Stimulated activated CD8-positive, alpha-beta memory T cell treated with anti-CD3 and anti-CD28 coated beads, Interleukin-7, amount 100 ng/mL, for 1 hour (primary cell): ENCODE measurements at places on chromosomes 4 and X.

GRCh38 chr4:744212-744841 is 38.7 kb downstream of the PCGF3 start:
- no peak for DNase-seq

GRCh38 chr4:164442180-164442579 is 311.8 kb upstream of the SMIM31 start:
- DNase-seq, result no peak

DNA sequence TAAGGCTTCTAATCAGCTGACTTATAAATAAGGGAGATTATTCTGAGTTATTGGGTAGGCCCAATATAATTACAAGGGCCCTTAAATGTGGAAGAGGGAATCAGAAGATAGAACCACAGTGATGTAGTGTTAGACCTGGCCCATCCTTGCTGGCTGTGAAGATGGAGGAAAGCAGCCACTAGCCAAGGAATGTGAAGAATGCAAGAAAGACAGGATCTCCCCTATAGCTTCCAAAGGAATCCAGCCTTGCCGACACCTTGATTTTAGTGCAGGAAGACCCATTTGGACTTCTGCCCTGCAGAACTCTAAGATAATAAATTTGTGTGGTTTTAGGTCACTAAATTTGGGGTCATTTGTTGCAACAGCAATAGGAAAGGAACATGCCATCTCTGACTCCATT is 150.6 kb downstream of the SPATA18 start:
- no peak for DNase-seq

DNA sequence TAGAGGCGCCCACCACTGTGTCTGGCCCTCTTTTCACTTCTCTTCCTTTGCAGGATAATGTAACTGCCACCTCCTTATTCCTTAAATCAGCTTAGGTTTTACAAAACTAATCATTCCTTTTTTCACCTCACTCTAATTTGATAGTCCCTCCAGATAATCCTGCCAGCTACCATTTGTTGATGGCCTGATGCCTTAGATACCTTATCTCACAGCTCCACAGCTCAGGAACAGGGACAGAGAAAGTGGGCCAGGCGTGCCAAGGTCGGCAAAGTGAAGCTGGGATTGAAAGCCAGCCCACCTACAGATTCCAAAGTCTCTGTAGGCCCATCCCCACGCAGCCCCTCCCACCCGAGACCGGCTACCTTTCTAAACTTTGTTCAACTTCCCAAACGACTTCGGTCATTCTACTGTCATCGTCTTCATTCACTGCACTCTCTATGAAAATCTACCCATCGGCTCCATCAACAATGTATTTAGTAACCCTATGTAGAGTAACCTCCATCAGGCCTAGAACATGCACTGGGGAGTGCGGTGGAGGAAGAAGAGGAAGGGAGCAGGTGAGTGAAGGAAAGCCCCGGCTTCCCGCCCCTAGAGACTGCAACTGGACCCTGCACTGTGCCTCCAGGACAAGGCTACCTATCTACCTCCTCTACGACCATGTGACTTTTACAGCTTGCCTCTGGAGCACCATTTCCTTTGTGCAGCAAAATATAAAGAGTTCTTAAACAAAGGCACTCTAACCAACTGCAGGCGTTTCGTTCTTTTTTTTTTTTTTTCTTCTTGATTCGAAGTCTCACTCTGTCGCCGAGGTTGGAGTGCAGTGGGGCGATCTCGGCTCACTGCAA is 1.5 kb downstream of the CASP6 start:
- DNase-seq, result no peak

DNA sequence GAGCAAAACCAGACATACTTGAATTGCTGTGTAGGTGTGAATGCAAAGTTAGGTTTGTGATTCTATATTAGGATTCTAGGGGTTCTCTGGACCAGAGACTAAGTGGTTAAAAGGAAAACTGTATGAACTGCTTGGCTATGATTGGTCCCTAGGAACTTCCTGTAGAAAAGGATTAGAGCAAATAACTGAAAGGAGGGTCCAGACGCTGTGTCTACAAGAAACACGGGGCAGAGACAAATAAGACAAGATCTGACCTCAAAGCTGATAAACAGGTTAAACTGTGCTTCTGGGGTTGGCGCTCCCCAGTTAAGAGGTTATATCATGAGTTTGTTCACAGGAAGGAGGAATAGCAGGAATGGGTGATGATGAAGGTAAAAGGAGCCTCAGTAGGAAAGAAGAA is 183.6 kb downstream of the MGST2 start:
- DNase-seq, result no peak

GRCh38 chrX:7147413-7147977 is at the start of gene STS:
STS (plus strand) TSS chrX:7147712; CDS start chrX:7253200, 105,488 bp downstream.
- peak; percentile 3 for DNase-seq

DNA sequence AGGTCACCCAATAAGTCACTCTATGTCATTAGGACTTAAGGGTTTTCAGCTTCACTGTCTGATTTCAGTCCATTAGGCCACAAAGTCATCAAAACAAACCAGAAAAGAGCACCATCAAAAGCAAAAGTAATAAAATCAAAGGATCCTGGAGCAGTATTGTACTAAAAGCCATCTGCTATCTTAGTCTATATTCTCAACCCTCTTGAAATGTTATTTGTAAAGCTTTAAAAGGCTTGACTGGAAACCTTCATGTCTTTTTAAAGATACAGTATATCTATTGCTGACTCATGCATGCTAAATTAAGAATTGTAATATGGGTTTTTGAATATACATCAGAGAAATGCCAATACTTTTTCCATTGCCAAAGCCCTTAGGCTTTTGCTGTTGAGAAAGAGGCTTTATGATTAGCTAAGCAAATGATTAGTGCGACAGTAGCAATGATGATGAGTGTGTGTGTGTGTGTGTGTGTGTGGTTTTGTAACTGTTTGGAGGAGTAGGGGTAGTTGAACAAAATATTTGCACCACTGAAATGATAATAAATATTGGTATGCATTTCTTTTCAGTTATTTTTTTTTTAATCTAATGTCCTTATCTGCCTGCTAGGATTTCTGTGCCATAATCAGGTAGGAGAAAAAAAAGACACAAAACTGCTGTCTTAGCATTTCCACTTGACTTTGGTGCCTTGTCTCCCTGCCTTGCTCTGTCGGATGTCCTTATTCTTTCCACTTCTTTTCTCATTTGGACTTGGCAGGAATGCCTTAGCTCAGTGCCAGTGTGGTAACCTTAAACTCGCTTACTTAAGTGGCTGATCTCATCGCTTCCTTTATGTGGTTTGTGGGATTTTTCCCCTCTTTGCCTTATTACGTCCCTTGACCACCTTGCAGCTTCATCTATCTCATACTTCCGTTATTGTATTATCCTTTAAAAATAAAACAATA is 119.7 kb downstream of the PCDH7 start:
- no peak for DNase-seq

DNA sequence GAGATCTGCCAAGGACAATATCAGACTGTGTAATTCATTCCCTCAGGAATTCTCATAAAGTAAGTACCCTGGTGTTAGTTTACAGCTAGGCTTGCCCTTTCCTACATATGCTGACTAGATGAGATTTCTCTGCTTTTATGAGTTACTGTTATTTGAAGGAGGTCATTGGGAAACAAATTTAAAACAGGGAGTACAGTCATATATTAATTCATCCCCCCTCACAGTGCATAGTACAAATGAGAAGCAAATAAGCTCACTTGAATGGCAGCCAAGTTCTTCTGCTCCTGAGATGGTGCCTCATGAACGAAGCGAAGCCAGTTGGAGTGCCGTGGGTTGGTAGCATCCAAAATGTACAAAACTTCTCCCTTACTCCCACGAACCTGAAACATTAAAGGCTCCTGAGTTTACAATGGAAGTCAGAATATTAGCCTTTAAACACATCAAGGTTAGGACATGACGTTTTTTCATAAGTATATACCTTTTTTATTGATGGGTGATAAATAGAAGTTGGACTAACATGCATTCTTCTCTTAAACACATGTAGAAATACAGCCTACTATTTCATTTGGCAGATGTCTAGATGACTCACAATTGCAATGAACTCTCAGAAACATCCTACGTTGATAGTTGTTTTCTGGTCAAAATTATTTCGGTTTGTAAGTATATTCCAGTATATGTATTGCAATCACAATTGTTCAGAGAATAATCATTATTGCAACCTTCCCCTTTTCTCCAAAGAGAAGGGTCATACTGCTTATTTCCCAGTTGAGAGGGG is 69.2 kb downstream of the PRDM5 start:
- no peak for DNase-seq

GRCh38 chr4:185582651-185583400 is 47.5 kb upstream of the PDLIM3 start:
- no peak for DNase-seq

DNA sequence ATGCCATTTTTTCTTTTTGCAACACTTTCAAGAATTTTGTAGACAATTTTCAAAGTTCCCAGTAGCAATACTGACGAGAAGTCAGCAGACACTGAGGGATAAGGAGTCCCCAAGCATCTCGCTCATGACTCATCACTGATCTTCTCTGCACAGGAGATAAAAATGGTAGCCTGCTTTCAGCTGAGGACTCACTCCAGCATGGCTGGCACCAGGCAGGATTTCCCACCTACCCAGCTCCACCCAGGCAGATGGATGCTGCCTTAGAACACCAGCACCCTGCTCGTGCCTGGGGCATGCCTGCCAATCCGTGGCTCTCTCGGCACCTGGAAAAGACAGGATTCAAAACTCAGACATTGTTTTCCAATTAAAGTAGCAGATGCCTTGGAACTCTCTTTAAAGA is 24.9 kb downstream of the JAKMIP1 start:
- DNase-seq, result no peak

DNA sequence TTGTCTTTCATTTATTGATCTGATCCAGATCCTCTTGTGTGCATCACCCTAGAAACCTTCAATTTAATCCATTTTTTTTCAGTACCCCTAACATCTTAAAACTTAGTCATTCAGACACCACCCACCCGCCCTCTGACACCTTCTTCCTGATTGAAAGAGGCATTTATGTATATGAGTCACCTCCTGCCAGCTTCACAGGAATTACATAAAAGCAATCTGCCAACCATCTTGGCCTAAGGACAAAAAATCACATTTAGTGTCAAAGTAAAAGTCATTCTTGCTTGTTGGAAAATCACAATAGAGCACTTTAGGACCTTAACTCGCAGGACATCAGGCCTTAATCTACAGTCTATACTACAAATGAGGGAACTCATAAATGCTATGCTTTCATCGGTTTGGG is 52.1 kb downstream of the NDST3 start:
- no peak for DNase-seq

DNA sequence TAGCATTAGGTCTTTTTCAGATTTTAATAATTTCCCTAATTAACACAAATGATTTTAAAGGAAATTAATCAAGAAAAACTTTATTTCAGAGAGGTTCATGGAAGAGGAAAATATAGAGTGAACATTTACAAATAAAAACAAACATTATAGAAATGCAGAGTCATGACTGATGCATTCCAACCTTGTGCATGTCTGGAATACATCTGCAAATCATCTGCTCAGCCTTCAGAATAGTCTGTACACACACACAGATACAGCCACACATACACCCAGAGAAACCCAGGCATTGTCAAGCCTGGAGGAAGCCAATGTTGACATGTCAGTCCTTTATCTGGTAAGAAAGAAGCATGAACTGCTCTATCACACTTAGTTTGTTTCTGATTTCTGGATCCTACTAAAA is 61.3 kb upstream of the NFKB1 start:
- no peak for DNase-seq

DNA sequence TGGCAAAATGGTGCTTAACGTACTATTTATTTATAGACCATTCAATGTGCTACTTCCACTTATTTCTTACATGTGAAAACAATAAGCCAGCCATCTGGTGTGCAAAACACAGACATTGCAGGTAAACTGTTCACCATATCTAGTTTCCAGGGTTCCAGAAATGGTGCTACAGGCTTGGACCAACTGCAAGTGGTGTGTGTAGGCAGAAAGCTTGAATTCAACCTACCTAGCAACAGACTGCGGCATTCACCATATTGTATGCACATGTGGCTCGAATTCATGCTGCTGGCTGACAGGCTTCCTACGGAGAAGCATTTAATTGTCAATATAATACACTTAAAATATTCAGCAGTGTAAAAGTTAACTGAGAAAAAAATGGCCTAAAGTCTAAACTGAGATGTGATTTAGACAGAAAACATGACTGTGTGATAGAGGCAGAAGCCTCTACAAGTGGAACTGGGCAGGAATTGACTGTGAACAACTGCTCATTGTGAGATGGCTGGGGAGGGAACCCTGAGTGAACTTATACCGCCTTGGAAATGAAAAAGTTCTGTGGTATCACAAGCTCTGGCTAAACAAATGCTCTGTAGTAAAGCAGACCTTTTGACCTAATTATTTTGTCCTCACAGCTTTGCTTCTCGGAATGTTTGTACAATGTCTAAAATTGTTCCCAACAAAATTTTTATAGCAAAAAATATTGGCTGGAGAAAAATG is 434.7 kb downstream of the GRIA2 start:
- no peak for DNase-seq

DNA sequence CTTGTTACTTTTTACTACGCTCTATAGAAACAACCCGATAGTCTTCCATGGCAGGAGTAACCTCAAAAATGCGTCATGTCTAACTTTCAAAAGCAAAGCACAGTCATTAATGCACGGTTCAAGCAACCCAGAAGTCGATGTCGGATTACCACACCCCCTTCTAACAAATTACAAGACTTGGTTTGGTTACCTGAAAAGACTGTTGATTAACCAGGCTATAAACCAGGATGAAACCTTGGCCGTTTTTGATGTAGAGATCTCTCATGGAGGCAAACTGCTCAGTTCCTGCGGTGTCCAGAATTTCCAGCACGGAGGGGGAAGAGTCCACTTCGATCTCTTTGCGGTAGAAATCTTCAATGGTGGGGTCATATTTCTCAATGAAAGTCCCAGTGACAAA is 2.4 kb downstream of the RAP2C start:
- DNase-seq, result no peak

DNA sequence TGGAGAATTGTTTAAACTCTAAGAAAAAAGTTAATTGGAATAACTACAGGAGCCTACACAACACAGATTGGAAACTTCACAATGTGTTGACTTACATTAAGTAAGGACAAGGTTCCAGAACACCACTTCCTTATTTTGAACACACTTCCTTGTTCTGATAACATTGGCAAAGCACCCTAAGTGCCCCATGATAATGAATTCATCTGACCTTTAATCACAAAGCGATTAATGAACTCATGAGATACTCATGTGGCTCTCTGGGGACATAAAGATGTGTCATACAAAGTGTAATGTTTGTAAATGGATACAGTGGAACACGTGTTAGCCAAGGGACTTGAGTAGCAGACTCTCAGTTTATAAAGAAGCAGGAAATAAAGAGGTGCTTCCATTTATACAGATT is 69.0 kb upstream of the ATOH1 start:
- no peak for DNase-seq

GRCh38 chrX:56792270-56793111 is 63.4 kb downstream of the NBDY start:
- no peak for DNase-seq

- DNase-seq, result no peak
These were observed 81.9 kb downstream of the HMGB2 start for GRCh38 chr4:173252024-173252935.
